ENCODE measurements at places on chromosomes 2 and 18.

DNA sequence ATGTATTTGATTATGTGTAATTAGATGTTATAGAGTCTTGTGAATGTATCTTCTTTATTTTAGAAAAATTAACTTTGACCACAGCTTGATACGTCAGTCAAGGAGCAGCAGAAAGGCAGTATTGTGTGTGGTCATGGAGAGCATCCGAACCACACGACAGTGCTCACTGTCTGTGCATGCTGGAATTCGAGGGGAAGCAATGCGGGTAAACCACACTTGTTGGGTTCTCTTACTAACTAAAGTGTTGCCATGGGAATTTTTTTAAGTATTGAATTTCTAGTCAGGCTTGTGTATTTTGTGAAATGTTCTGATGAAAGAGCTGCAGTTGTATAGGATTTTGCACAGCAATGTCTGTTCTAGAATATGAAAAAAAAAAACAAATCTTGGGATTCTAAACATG lies 4.8 kb downstream of the PJVK start:
- DNase-seq, result no peak

DNA sequence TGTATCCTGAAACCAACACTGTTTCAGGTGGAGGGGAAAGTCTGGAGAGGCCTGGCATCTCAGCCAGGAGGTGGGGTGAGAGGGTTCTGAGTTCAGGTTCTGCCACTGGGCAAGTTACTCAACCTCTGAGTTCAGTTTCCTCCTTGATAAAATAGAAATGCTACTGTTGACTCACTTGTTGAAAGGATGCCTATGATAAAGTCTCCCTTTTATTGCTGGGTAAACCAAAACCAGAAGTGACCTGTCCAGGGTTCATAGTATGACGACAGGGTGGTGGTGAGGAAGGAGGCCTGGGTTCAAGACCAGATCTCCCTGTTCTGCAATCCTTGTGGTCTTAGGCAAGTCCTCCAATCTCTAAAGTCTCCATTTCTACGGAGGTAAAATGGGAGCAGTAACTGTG lies 232.7 kb downstream of the PRKCE start:
- no peak for DNase-seq

- no peak for DNase-seq
Measured at GRCh38 chr18:59431131-59431530, 72.1 kb upstream of the LMAN1 start.

DNA sequence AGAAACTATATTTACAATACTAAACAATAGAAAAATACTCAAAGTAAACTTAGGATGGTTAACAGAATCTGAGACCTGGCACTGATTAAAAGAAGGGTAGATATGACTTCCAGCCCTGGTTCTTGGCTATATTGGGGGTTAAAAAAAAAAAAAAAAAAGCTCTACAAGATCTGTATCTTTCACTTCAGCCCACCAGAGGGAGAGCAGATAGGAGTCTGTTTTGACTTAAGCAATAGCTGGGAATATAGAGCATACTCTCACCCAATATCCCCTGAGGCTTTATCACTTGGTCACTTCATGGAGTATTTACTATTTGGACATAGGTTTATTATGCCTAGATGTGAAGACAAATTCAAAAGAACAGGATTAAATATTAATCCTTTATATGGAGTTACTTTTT lies 598.9 kb upstream of the LINC00305 start:
- no peak for DNase-seq
